ENCODE measurements at places on chromosomes 7 and 10.

- no peak for ATAC-seq
Measured at GRCh38 chr7:112059675-112060074, 146.5 kb downstream of the DOCK4 start.

DNA sequence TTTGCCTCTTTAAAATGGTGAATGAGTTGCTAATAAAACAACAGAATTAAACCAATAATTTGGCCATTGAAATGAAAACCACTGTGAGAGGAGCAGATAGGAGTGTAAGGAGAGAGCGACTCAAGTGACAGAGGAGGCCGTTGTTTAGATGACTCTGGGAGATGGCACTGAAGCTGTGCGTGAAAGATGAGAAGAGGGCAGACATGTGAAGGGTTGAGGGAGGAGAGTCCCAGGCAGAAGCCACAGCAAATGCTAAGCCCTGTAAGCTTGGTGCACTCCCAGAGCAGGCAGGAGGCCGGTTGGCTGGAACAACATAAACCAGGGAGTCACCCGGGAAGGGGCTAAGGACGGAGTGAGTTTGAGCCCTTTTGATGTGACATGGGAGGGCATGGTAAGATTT is 814 bp upstream of the OPALIN start:
- no peak for ATAC-seq

GRCh38 chr10:47340608-47341170 is 7.5 kb upstream of the RBP3 start:
- no peak for ATAC-seq

DNA sequence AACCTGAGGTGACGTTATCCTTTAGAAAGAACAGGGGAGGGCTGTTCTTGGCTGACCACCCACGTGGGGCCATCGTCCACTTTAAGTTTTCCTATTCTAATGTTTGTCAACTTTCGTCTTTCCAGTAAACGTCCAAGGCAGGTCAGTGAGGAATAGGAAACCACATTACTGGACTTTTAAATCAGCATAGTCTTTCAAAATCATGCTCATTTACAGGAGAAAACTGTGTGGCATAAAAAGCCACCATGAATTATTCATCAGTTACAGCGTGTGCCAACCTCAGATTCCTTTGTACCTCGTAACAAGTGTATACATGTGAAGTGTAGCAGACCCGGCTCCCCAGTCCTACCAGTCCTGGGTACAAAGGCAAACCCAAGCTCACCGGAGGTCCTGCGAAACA is 25.1 kb upstream of the ABLIM1 start:
- ATAC-seq, result no peak

DNA sequence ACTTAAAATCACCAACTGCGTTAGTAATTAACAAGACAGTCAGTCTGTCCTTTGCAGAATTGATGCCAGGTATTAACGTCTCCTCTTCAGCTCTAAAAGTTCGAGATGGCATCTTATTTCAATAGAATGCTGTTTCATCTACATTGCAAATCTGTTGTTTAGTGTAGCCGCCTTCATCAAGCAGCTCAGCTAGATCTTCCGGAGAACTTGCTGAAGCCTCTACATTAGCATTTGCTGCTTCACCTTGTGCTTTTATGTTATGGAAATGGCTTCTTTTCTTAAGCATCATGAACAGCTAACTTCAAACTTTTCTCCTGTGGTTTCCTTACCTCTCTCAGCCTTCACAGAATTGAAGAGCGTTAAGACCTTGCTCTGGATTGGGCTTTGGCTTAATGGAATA is 95.5 kb upstream of the FAM20C start:
- no peak for ATAC-seq

DNA sequence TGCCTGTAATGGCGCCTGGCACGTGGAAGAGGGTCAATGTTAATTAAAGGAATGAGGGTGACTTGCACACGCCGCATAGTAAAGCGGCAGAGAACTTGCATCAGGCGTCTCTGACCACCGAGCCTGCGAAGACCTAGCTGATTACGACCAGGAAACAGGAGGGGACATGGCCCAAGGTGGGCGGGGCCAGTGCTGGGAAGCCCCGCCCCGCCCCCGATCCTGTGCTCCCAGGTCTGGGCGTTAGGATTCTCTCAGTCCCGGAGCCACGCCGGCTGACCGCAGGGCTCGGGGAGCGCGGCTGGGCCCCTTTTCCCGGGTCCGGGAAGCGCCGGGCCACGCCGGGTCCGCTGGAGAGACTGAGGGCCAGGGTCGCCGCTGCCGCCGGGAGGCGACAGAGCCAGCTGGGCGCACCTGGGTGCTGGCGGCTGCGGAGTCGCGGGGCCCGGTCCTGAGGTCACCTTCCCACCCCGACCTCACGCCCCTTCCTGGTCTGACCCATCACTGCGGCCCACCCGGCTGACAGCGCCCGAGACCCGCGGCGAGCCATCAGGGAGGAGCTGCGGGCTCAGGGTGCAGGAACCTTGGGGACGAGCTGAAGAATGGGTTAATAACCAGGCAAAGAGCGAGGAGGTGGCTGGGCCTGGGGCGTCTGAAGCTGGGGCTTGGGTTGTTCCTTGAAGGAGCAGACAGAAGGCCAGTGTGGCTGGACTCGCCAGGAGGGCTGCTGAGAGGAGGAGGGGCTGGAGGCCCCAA is 23.0 kb upstream of the GRID1 start:
- ATAC-seq, result peak; percentile 48

DNA sequence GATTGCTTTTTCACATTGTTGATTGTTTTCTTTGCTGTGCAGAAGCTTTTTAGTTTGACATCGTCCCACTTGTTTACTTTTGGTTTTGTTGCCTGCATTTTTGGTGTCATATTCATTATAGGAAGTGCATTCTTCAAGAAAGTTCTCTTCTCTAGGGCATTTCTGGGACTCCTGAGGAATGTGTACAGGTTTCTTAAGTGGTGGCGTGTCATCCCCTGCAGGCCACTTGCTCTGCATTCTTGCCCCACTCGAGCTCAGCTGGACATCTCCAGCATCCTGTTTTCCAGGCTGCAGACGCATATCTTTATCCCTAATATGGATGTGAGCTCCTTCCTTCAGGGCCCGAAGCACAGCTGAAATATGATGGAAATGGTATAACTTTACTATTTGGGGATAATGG is 255.6 kb upstream of the HABP2 start:
- no peak for ATAC-seq

DNA sequence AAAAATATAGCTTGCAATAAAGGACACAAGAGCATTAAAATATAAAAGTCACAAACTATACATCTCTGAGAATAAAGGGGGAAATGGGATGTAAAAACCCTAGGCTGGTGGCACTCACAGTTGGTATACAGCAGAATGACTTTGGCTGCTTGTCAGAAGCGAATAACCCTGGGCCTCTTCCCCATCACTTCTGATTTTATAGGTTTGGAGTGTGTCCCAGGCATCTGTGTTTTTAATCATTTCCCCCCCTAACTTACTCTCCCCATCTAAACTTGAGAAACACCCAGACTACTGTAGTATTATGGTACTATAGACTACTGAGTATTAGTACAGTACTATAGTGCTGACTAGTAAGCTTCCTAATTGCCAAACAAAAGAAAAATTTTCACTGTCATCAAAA is 1.8 kb upstream of the RPA3 start:
- ATAC-seq, result no peak

DNA sequence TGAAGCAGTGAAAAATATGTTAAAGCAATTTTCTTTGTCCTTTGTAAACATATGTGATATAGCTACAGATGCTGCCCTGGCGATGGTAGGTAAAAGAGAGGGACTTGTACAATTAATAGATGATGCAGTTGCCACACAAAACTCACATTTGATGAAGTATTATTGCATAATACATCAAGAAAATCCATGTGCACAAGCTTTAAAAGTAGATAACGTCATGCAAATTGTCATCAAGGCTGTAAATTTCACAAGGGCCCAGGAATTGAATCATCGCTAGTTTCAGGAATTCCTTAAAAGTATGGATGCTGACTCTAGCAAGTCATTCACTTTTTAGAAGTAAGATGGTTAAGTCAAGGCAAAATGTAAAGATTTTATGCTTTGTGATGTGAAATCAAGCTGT is 10.0 kb downstream of the CYP3A5 start:
- ATAC-seq, result no peak

GRCh38 chr7:51455948-51456347 is 139.3 kb upstream of the COBL start:
- ATAC-seq, result no peak

DNA sequence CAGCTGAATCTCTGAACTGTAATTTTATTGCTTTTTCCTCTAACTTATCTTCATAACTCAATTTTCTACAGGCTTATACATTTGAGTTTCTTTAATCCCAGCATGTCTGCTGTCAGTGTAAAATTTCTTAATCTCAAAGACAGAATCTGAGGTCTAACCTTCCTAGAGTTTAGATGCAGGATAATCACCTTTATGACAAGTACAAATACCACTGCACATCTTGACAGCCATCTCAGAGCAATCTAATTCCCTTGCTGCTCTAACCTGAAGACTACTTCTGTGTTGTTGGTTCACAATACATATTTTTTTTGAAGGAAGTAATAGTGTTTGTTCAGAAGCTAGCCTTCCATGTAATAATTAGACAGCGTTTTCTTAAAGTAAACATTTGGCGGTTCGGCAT is 424.2 kb upstream of the ZWINT start:
- no peak for ATAC-seq
